ENCODE measurements at places on chromosomes 3 and 15. TPM values are rescaled to one million over a fixed set of nuclear protein-coding genes. Genes with fewer than 3 reads are reported as not detected.

Gene CORO2B
- under 0.01 TPM for total RNA-seq

Gene ZNF80
- total RNA-seq = not detected

Gene GATM
- 0.54 TPM for total RNA-seq

Gene HTR3E
- total RNA-seq = not detected

Gene GABRR3
- not detected for total RNA-seq

Gene SLCO2A1
- under 0.01 TPM for total RNA-seq

Gene VEPH1
- total RNA-seq = 3.9 TPM

Gene IL12A
- under 0.01 TPM for total RNA-seq

All from placental epithelial cell (primary cell).